Activated CD8-positive, alpha-beta memory T cell treated with anti-CD3 and anti-CD28 coated beads, Interleukin-2, amount 50 U/mL, for 48 hours (primary cell): ENCODE measurements at places on chromosomes 1 and 21.
A peak's percentile ranks its signal among the peaks of the same experiment; 100 is the strongest.

GRCh38 chr1:225691377-225691776 lies 38.5 kb upstream of the ENAH start:
- no peak for DNase-seq

DNA sequence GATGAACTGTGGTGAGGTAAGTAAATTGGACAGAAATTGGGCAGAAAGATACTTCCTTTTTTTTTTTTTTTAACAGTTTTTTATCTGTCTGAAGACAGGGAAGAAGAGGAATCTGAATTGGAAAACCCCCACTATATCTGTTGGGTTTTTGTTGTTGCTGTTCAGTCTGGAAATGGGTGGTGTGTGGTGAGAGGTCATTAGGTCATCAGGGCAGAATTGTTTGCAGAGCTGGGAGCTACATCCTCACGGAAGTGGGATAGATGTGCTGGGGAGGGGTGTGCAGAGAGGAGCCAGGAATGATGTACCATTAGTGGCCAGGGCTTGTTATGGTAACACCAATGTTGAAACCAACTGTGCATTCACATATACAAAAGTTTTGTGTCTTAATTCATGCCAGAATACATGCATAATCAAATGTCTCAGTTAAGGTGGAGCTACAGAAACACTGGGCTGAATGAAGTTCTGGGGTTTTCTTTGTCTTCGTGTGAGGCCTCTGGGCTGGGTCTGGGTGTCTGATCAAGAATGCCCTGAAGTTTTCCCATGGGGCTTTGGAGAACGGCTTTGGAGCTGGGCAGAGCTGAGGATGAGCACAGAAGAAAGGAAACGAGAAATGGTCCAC lies 12.4 kb downstream of the USP25 start:
- DNase-seq, result no peak

DNA sequence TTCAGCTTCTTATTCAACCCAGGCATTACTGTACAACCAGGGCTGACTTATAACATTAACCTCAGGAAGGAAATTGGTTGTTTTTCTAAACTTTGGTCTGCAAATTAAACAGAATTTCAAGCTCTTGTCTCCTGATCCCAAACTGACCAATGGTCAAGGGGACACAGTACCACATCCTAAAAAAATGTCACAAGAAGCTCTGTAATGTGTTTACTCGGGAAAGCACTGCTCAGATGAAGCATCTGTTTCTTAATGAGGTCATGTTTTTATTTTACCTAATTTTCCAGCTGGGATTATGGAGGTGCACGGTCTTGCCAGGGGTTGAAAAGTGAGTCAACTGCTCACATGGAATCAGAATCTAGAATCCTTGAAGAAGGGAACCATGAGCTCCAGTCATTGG lies 18.7 kb downstream of the ADAMTS5 start:
- no peak for DNase-seq

GRCh38 chr1:234093741-234094140 lies 189.3 kb downstream of the SLC35F3 start:
- DNase-seq, result no peak

DNA sequence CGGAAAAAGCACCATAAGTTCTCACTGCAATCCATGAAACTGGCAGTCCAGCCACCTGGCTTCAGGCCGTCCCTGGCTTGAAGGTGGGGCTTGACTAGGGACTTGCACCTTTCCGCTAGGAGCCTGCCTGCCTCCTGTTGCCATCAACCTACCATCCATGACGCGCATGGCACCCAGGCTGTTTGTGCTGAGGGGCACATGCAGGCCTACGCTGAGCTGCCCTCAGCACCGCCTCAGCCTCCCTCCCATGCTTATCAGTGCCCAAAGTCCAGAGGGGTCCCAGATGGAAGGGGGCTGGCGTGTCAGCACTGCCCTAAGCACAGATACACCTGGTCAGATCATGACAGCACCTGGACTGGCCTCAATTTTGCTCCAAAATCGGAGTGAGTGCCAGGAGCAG lies 190.2 kb upstream of the LYPLAL1 start:
- no peak for DNase-seq

GRCh38 chr1:61224609-61225008 lies 142.2 kb downstream of the NFIA start:
- no peak for DNase-seq

GRCh38 chr1:221794935-221795334 lies 53.0 kb upstream of the DUSP10 start:
- DNase-seq, result no peak

GRCh38 chr1:22710701-22711049 lies at the start of gene EPHB2:
TSS of gene EPHB2 (plus strand) at chr1:22710839. CDS start at chr1:22710983, 144 bp downstream.
- no peak for DNase-seq

DNA sequence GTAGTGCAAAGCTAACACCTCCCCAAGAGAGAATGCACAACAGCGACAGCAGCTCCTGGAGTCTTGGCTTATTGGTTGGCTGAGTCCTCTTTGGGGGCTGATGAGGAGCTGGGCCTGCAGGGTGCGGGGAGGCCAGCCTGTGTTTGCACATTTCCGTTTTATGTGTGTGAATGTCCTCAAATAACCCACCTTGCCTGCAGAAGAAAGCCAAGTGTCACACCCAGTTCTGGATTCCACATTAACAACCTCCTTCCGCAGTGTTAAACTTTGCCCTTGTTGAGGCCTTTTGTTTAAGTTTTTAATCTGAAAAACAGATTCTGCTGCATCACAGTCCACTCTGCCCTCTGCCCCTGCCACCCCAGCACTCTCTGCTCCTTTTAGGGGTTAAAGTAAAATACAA lies 274.5 kb downstream of the TM2D1 start:
- no peak for DNase-seq

GRCh38 chr1:247440001-247440620 lies 17.8 kb downstream of the OR2B11 start:
- no peak for DNase-seq

GRCh38 chr1:6460301-6461050 lies 5.5 kb downstream of the TNFRSF25 start:
- DNase-seq, result peak; percentile 85
